ENCODE measurements at places on chromosomes 6 and 20.

GRCh38 chr20:1500496-1500895, 9.3 kb upstream of the SIRPB2 start:
- no peak for DNase-seq

DNA sequence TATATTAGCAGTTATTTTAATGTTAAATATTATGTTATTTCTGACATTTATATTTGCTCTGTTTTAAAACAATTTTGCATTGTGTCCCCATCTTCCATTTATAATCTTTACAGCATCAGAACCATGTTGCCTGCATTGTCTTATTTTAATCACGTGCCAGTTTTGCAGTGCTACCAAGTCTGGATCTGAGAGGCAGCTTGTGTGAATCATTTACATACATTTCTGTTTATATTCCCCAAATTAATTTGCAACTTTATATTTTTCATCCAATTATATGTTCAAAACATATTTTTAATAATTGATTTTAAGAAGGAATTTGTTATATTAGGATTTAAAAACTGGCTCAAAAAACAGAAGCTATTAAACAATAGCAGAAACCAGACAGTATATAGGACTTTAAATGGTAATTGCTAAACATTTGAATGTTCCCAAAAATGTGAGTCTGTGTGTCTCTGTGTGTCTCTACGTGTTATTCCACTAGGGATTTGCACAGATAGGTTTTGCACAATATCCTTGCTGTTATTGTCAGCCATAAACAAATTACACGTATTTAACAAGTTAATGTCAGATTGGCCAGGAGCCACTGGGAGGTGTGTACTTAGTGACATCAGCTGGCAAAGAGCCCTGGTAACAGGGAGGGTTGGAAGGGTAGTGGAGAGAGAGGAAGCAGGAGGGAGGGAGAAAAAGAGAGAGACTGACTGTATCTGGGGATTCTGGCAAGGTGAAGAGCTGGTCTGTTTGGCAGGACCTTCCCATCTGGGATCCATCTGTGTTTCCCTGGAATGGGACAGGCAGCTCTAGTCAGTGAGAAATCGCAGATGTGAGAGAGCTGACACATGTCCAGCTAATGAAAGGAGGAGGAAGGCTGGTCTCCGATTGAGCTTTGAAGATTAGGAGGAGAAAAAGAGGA, 72.1 kb downstream of the CBFA2T2 start:
- no peak for DNase-seq

DNA sequence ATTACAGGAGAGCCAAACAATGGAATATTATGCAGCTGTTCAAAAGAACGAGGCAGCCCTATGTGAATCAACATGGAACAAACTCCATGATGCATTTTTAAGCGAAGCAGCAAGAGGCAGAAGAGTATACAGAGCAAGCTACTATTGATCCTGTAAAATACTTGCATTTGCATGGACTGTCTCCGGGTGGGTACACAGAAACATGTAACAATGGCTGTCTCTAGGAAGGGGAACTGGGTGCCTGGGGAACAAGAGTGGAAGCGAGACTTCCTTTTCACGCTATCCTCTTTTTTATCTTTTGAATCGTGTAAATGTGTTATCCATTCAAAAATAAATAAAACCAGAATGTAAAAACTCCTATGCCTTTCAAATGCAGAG, 93.3 kb upstream of the SIRPA start:
- no peak for DNase-seq

DNA sequence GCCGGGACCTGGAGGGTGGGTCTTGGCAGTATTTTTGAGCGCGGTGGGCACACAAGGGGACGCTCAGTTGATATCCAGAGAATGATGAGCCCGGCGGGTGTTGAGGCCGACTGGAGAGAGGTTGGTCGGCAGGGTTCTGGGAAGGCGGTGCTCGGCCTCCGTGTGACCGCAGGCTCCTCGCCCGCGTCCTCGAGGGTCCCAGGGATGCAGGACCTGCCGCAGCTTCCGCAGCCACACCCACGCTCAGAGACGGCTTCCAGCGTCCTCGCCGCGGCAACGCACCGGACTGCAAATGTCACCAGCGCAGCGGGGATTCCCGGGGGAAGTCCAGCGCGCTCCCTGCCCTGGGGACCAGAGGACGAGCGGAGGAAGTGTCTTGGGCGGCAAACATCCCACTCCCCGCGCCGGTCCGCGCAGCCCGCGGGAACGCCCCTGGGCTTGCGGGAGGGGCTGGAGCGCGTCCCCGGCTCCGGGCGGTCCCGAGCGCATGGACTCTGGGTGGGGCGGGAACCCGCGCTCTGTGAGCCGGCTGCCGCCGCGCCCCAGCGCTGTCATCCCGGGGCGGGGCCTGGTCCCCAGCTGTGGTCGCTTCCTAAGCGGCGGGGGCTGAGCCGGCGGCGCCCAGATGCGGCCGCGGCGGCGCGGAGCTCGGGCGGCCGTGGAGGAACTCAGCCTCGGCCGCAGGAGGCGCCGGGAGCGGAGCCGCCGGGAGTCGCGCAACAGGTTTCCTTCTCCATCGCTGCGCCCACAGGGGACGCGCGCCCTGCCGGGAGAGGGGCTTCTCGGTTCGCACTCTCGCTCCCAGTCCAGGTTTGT, at the start of gene STX11:
TSS of gene STX11 (plus strand) at position 624 of the 816 bp plus-strand sequence. CDS start 36,111 bp downstream, outside the sequence.
- no peak for DNase-seq

GRCh38 chr6:44219053-44219814, 2.5 kb downstream of the MYMX start:
- no peak for DNase-seq

DNA sequence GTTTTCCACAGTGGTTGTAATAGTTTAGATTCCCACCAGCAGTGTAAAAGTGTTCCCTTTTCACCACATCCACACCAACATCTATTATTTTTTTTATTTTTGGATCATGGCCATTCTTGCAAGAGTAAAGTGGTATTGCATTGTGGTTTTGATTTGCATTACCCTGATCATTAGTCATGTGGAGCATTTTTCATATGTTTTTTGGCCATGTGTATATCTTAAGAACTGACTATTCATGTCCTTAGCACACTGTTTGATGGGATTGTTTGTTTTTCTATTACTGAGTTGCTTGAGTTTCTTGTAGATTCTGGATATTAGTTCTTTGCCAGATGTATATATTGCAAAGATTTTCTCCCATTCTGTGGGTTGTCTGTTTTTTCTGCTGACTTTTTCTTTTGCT, 820.1 kb downstream of the TENT5A start:
- DNase-seq: no peak

DNA sequence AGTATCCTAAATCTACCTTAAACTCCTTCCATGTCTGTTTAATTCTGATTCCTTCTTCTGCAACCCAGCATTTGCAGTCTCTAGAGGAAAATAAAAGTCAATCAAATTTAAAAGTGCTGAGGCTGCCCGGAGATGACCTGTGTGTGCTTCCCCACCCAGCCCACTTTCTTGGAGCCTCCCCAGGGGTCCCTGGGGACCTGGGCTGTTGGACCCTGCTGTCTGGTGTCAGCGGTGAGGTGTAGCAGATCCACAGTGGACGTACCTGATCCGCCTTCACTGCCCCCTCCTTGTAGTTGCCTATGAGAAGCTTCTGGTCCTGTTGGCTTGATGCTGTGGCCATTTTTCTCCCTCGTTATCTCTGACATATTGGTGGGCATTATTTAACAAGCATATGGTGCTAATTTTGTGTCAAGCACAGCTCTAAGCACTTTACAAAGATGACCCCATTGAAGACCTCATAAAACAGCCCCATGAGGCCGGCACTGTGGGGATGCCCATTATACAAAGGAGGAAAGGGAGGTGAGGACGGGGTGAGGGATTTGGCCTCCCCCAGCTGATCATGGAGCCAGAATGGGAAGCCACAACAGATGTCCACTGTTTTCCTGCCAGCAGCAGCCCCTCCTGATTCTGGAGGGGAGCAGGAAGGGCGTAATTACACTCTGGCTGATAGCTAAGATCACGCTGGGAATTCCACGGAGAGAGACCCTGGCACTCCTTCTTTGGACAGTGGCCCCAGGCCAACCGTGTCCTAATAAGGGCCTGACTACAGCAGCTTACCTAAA, 628.2 kb downstream of the CDH26 start:
- no peak for DNase-seq

- peak; percentile 98 for DNase-seq
Observed at GRCh38 chr6:158869826-158870648, 50.9 kb upstream of the EZR start.

Data from vagina (tissue), 2 donors.